GM12892 (cell line): ENCODE measurements at places on chromosomes 4 and X.

GRCh38 chr4:168045354-168045753 lies 47.0 kb upstream of the ANXA10 start:
- DNase-seq = no peak

GRCh38 chr4:77921701-77922100 lies 59.1 kb downstream of the MRPL1 start:
- DNase-seq = no peak

- DNase-seq = no peak
Measured at GRCh38 chr4:77652237-77652897, 46.7 kb downstream of the CXCL13 start.

GRCh38 chrX:133601116-133601515 lies 185.8 kb upstream of the GPC4 start:
- no peak for DNase-seq

DNA sequence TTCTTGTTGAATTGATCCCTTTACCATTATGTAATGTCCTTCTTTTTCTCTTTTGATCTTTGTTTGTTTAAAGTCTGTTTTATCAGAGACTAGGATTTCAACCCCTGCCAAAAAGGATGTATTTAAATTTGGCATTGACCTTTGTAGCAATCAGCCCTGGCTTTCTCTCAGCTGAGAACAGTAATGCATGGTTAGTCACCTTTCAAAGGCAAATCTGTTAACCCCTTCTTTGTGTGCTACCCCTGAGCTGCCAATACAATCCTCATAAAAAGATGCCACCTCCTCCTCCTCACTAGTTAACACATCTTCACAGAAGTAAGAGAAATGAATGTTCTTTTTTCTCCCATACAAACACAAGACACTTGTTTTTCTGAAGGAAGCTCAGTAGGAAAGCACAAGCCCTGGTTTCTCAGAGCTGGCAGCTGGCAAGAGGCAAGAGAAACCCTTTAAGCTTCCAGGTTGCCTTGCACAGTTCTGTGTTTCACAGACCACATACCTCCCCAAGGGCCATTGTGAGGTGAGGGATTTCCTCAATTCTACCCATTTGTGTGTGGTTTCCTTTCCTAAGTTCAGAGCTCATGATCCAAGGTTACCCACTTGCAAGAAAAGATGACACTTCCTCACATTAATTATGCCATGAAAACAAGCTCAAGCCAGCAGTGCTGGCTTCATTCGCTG lies 122.6 kb downstream of the RCHY1 start:
- DNase-seq = no peak

DNA sequence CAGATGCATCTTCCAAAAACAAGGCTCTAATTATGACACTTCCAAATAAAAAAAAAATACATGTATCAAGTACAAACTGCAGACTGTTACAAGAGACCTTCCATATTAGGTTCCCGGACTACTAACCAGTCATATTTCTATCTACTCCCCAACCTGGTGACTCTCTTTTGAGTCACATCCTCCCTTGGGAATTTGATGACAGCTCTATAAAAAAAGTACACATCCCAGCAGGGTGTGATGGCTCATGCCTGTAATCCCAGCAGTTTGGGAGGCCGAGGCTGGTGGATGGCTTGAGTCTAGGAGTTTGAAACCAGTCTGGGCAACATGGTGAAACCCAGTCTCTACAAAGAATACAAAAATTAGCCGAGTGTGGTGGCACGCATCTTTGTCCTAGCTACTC lies 14.9 kb downstream of the RPGR start:
- no peak for DNase-seq

GRCh38 chrX:34901761-34902160 lies 40.8 kb upstream of the FAM47B start:
- no peak for DNase-seq
